ENCODE measurements at places on chromosomes 4 and X.

DNA sequence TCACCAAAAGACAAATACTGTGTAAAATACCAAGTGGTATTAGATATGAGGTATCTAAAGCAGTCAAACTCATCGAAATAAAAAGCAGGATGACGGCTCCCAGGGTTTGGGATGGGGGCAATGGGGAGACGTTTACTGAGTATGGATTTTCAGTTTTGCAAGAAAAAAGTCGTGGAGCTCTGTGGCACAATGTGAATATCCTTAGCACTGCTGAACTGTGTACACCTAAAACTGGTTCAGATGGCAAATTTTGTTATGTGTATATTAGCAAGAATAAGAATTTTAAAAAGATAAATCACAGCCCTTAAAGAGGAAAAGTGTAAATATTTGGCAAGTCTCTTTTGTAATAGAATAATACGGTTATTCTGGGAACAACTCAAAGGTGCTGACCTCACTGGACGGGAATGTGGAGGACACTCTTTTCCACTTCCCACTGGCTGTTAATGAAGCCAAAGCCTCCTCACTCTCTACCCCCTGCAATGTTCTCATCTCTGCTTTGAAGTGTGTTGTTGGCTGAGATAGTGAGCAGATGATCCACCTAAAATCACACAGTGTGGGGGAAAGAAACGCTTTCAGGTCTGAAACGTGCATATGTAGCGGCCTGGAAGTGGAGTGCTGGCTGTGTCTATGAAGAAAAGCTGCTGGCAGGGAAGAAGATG lies 49.2 kb downstream of the SEL1L3 start:
- DNase-seq = no peak

- no peak for DNase-seq
These were observed 91.9 kb upstream of the PPP1R2C start for GRCh38 chrX:42869659-42870476.

- DNase-seq = no peak
These were observed 42.3 kb downstream of the ANAPC10 start for GRCh38 chr4:145055533-145056257.

GRCh38 chr4:48081196-48081595 lies 52.9 kb downstream of the TXK start:
- DNase-seq = no peak

- DNase-seq = no peak
These were observed 219.3 kb upstream of the FTHL17 start for GRCh38 chrX:31291131-31291530.

DNA sequence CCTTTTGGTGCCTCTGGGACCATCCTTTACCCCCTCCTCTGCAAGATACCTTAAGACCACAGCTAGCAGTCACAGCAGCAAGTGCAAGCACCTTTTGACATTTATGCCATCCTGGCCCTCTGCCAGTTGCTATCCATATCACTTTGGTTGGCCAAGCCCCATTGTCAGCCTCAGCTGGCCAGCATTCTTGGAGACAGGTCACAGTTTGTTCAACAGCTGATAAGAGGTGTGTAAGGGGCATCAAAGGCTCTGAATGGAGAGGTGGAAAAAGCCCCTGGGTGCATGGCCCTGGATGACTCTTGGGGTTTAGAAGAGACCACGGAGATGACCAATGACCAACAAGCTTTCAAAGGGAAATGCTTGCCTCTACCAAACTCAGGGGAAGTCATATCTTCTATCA lies 133.6 kb upstream of the MAMLD1 start:
- DNase-seq = no peak

DNA sequence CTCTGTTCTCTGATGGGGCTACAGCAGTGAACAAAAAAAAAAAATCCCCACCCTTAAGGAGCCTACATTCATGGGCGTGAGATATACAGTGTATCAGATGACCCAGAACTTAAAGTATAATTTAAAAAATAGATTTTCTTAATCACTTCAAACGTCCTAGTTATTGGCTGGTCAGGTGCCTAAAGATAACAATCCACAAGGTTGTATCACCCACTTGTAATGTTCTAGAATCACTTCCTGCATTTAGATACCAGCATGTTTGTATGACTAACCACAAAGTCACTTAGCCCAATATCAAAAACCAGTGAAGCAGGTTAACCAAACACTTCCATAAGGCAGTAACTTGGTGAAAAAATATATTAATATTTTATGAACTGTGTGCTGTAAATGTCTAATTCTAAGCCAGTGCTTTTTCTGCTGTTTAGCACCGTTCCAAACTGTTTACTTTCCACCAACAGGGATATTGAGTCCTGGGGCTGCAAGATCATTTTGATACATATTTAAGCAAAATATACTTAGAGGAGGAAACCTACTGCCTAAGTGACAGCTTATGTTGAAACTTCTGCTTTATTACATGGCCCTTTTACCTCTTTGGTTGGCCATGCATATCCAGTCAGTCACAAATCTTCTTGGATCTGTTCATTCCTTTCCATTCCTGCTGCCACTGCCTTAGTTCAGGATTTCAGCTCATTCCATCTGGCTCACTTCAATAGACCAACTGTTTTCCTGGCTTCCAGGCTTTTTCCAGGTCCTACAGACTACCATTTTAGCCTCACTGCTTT lies 43.3 kb downstream of the CD40LG start:
- no peak for DNase-seq

All from NCI-H1436 (cell line).